ENCODE measurements at places on chromosomes 12 and 14.

GRCh38 chr14:55129086-55129427, at the start of gene LGALS3:
LGALS3 (plus strand) TSS chr14:55129252; CDS start chr14:55137374, 8,122 bp downstream.
- peak; percentile 37 for DNase-seq

DNA sequence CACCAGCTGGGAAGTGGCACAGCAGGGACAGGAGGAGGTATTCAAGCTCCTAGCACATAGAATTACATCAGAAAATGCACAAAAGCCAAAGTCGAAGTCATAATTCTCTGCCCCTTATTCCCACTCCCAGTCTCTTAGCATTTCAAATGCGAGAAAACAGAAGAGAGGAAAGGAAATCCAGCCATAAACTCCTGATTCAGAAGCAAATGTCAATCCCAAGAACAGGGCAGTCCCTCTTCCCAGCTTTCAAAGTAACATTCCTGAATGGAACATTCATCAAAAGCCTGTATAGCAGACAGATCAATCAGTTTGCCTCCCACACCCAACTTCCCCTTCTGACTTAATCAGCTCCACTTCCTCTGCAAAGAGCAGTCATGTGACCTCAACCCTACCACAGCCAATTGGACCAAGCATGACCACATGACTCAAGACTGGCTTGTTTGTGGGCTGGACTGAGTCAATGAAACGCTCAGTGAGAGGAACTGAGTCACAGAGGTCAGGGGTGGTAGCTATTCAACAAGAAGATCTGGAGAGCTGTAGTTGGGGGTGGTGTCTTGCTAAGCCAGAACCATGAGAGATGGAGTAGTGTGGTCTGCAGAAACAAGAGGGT, 41.4 kb upstream of the TUNAR start:
- DNase-seq: no peak

DNA sequence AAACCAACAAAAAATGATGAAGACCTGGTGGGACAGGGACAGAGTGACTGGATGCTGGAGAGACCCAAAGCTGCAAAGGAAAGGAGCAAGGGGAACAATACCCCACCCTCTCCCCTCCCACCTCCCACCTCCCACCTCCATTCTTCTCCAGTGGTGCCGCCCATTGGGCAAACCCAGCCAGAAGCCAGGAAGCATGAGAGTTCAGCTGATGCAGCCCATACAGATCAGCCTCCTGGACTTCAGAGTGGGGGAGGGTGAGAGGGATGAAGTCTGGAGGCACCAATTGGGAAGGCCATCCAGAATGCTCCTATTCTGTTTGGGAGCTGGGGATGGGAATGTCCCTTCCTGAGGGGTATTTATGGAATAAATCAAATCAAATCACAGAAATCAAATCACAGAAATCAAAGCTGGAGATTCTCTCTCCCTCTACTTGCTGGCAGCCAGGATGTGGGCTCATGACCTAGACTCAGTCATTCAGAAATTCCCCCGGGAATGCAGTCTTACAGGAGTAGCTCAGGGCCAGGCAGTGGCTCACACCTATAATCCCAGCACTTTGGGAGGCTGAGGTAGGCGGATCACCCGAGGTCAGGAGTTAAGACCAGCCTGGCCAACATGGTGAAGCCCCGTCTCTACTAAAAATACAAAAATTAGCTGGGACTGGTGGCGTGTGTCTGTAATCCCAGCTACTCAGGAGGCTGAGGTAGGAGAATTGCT, 31.1 kb downstream of the IRF2BPL start:
- DNase-seq: no peak

DNA sequence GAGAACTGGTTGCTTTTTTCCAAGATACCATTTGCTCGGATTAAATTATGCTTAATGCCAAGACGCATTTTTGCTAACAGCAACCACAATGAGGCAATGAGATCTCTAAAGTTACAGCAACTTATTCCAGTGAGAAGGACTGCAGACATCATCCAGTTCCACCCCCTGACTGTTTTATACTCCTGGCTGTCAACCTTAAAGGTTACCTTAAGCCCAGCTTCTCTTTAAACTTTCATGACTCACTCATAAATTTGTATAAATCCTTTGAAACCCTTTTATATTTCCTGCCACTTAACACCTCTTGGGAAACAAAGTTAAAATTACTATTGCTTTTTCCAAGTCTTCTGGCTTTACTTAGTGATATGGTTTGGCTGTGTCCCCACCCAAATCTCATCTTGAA, 80.2 kb downstream of the TMTC1 start:
- DNase-seq: no peak

DNA sequence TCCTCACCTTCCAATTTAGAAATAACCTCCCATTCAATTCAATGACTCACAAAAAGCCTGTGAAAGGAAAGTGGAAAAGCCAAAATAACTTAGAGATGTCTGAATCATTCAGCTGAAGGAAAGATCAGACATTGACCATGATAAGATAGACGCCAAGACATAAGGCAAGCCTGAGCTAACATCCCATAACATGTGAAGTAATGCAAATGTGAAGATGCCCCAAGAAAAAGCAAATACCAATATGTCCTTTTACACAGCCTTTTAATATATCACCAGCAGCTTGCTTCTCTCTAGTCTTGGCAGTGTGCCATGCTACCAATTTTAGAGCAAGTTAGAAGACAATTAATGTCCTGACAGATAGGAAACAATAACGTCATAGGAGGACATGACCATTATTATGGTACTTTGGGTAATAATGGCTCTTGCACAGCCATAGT, 2.4 kb upstream of the NUMB start:
- DNase-seq: no peak

GRCh38 chr12:57078519-57079404, at the start of gene NEMP1:
NEMP1 (minus strand) TSS chr12:57078791; CDS start chr12:57078745, 46 bp downstream.
- peak; percentile 99 for DNase-seq

DNA sequence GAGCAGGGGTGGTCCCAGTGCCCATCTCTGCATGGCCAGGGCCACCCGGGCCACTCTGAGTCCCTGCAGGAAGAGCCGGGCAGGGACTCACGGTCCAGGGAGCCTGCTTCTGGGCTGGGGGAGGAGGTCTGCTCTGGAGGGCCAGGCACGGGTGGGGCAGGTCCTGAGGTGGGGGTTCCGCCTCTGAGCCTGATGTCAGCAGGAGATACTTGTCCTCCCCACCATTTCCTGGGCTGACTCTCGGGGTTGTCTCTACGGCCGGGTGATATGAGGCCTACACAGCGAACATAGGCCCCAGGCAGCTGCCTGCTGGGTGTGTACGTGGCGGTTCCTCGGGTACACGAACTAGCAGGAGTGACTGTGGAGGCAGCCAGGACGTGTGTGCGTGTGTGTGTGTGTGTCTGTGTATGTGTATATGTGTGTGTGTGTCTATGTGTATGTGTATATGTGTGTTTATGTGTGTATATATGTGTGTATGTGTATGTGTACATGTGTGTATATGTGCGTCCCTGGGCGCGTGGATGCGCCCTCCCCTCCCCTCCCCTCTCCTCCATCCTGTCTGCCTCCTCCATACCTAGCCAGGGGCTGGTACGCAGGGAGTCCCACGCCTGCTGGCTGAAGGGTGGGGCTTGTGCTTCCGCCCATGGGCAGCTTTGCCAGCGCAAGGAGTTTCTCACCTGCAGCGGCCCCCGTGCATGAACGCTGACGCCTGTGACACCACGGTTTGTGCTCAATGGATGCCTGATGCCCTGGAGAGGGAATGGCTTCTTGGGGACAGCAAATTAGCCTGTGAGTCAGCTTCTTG, 30.4 kb upstream of the TRAF3 start:
- DNase-seq: no peak

DNA sequence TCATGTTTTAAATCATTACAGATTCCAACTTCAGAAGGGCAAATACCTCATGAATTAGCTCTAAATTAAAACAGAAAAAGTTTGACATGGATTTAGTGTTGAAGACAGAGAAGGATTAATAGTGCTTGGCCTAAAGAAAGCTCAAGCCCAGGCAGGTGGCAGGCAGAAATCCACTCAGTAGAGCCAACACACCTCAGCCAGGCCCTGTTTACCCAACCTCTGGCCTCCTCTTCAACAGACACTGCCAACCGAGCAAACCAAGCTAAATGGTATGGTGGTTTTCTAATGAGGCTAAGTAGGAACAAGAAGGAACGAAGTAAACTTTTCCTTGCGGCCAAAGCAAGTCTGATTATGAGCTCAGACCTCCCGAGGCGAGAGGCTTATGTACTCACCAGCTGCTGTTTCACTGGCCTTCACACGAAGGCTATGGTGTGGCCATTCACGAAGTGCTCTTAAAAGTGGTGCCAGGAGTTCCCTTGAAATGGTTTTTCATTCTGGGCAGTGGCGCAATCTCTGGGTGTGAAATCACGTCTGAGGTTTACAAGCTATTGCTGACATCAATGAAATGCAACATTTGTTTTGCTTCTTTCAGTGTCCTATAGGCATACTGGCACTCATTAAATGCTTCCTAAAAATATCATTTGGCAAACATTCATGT, 124.1 kb upstream of the LGR5 start:
- no peak for DNase-seq

DNA sequence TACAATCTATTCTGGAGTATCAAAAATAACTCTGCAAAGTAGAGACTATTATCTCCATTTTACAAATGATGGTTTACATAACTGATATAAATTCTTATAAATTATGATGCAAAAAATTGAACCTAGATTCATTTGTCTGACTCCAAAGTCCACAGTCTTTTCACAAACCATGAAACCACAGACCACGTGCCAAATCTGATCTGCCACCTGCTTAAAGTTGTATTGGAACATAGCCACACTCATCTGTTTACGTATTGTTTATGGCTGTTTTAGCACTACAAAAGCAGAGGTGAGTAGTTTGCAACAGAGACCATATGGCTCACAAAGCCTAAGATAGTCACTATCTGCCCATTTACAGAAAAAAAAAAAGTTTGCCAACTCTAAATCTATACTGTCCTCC, 105.3 kb downstream of the KCNH5 start:
- no peak for DNase-seq

GRCh38 chr14:87898301-87898700, 94.7 kb downstream of the GALC start:
- no peak for DNase-seq

GRCh38 chr14:99604278-99604765, 315 bp upstream of the CCDC85C start:
- DNase-seq: peak; percentile 91

GRCh38 chr12:90076851-90077319, 368.2 kb upstream of the ATP2B1 start:
- DNase-seq: no peak

DNA sequence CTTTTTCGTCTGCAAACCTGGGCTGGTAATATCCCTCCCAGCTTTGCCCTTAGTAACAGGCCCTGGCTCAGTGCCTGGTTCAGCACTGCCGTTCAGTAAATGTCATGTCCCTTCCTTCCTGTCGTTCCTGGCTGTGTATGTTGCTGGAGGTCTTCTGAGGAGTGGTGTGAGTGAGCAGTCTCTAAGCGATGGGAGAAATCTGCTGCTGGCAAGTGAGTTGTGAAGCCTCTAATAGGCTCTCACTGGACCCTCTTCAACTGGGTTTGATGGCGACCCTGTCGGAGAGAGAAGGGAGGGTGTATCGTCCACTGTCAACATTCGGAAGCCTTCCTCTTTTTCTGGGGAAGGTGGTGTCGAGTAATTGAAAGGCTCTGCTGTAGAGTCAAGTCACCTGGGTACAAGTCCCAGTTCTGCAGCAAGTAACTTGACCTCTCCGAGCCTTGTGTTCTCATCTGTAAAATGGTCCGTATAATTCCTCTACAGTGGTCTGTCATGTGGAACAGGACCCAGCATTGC, 62.8 kb downstream of the HRK start:
- peak; percentile 13 for DNase-seq

GRCh38 chr14:76882651-76883050, 56.4 kb downstream of the LRRC74A start:
- DNase-seq: no peak

- DNase-seq: no peak
These were observed 144.6 kb downstream of the TTC7B start for GRCh38 chr14:90671382-90672234.

DNA sequence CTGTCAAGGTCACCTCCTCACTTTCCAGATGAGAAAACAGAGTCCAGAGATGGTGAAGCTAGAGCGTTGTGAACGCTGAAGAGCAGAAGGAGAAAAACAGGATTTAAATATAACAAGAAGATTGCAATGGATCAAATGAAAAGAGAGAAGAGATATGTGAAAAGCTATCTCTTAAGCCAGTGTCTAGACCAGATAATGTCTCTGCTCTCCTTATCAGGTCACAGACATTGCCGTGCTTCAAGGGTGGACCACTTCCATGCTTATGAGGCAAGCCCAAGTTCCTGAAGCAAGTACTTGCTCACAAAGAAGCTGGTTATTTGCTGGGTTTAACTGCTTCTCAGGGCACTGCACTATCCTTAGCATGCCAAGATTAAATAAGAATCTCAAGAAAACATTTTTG, 31.6 kb upstream of the FRS2 start:
- DNase-seq: no peak

DNA sequence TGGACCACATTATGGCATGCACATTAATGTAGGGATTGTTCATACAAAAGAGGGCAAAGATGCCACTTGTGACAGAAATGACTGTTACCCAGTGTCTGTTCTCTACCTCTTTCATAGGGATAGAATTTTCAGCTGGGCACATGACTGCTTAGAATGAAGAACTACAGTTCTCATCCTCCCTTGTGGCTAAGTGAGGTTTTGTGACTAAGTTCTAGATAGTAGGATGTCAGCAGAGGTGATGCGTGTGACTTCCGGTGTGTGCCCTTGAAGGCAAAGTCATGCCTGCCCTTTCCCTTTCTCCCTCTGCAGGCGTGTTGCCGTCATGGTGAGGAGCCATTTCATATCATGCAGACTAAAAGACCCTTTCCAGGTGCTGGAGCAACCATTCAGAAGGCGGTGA, 99.3 kb downstream of the CACNA1C start:
- DNase-seq: peak; percentile 8

DNA sequence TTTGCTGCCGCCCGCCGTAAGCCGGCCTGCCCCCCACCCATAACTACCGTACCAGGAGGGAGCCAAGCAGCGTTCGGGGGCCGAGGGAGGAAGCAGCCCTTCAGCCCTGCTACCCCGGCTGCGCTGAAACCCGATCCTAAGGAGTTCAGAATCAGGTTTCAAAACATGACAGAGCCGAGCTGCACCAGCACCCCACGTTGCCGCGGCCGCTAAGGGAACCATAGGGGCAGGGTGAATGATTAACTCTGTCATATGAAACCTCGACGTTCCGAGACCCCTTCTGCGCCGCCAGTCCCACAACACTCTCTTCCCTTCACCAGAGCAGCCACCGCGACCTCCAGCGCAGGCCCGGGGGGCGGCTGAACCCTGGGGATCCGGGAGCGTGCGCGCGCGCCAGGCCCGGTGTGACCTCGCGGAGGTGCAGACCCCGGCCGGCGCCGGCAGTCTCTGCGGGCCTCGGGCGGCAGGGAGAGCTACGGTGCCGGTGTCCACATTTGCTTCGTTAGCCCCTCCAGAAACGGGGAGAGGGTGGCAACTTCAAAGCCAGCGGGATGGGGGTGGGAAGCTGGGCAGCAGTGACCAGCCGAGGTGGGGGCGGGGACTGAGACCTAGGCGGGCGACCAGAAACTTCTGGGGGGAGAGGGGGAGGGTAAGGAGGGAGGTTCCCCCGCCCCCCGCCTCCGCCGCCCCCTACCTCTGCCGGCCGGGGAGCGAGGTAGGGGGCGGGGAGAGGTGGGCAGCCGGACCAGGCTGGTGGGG, 1.6 kb downstream of the SIX4 start:
- peak; percentile 12 for DNase-seq
